Liver (tissue), 10 donors: ENCODE measurements at places on chromosomes 2 and 18. TPM values are rescaled to one million over a fixed set of nuclear protein-coding genes. Genes with fewer than 3 reads are reported as not detected.

GPR35 gene
- 2.4 TPM for total RNA-seq

TFPI gene
- 152 TPM for total RNA-seq

UGT1A4 gene
- not detected for total RNA-seq

NTSR2 gene
- total RNA-seq, result not detected

MYO5B gene
- 5.4 TPM for total RNA-seq

PIEZO2 gene
- 12.3 TPM for total RNA-seq

IL36RN gene
- total RNA-seq, result not detected

SIX3 gene
- not detected for total RNA-seq

CDCA7 gene
- 0.08 TPM for total RNA-seq

DNA sequence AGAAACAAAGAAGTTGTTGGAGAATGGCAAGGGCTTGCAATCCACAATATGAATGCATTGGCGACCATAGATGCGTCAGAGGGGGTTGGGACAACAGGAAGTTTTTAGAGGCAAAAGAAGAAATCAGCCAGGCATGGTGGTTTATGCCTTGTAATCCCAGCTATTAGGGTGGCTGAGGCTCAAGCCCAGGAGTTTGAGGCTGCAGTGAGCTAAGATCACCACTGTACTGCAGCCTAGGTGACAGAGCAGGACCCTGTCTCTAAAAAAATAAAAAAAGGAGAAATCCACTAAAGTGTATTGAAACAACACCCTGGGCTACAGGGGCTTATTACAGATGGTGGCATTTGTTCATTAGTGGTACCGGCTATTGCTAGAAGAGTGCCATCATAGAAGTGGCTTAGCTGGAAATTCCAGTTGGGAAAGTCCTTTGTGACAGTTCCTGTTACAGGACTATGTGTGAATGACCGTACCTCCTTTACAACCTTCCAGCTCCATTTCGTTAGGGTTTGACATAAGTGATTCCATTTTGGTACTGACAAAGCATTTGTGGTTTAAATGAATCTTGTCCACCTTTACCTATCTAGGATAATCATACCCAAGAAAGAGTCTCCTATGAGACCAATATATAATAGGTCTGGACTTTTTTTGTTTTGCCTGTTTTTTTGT lies 10.7 kb upstream of the WDSUB1 start:
- DNase-seq, result no peak
- H3K4me1 ChIP-seq, result no peaks in the 10 kb centered on the region
- no peaks in the 10 kb centered on the region for H3K27me3 ChIP-seq
- H3K36me3 ChIP-seq, result no peaks in the 10 kb centered on the region
- H3K4me3 ChIP-seq, result no peak overlapping the region

DNA sequence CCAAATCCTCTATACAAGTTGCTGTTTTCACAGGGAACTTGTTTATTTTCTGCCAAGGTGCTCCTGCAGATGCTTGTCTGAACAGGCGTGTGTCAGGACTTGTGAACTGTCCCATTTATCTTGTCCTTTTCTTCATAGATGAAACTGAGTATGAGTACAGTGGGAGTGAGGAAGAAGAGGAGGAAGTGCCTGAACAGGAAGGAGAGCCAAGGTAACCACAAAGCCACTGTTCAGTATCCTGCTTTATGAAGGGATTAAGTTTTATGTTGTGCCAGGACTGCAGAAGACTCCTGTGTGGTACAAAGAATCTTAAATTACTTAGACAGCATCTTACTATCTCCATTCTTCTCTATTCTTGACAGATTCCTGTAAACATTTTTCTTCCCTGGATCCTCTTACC lies 145.0 kb downstream of the MAP4K4 start:
- no peak for DNase-seq
- H3K4me1 ChIP-seq, result peaks cover 5% of the 10 kb centered on the region
- H3K27ac ChIP-seq, result peak overlapping the region; percentile 65
- H3K36me3 ChIP-seq, result peaks cover 36% of the 10 kb centered on the region

- H3K27me3 ChIP-seq, result no peaks in the 10 kb centered on the region
- no peaks in the 10 kb centered on the region for H3K36me3 ChIP-seq
- no peak overlapping the region for H3K27ac ChIP-seq
- H3K4me1 ChIP-seq, result no peaks in the 10 kb centered on the region
- H3K4me3 ChIP-seq, result no peak overlapping the region
- DNase-seq, result no peak
Measured at GRCh38 chr2:136375017-136375901, 257.3 kb upstream of the CXCR4 start.

- H3K27me3 ChIP-seq, result no peaks in the 10 kb centered on the region
- no peak overlapping the region for H3K27ac ChIP-seq
- H3K4me3 ChIP-seq, result no peak overlapping the region
Measured at GRCh38 chr2:173446722-173447121, 92.0 kb downstream of the CDCA7 start.

- peaks cover 24% of the 10 kb centered on the region for H3K4me1 ChIP-seq
- DNase-seq, result no peak
- peaks cover 1% of the 10 kb centered on the region for H3K36me3 ChIP-seq
- no peak overlapping the region for H3K4me3 ChIP-seq
Measured at GRCh38 chr2:191010887-191011885, 2.8 kb downstream of the STAT1 start.

GRCh38 chr2:67046591-67046990 lies 350.5 kb upstream of the ETAA1 start:
- no peak for DNase-seq
- no peaks in the 10 kb centered on the region for H3K27me3 ChIP-seq
- H3K27ac ChIP-seq, result no peak overlapping the region
- H3K36me3 ChIP-seq, result no peaks in the 10 kb centered on the region
- no peaks in the 10 kb centered on the region for H3K4me1 ChIP-seq

DNA sequence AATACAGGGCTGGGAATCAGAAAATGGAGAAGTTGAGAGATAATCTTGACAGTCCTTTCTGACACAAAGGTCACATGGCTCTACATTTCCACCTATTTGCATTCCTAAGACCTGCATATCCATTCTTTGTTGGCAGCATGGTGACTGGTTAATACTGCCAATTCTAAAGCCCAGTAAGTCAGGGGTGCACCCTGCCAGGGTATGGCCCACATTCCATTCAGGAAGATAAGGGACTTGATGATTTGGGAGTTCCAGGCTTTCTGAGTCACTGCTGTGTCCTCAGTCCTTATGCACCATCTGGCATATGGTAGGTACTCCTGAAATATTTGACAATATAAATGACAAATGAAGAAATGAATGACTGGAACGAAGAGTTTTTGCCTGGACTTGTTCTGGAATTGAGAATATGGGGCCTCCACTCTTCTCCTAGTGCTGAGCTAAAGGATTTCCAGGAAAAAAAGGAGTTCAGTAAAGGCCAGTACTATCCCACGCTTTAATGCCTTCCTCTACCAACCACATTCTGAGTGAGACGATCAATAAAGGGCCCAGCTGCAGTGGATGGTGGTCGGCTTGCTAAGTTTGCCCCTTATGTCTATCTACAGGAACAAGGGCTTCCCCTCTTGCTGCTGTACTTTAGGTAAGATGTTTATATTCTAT lies 31.7 kb upstream of the EIF2AK3 start:
- no peak overlapping the region for H3K4me3 ChIP-seq
- no peaks in the 10 kb centered on the region for H3K36me3 ChIP-seq
- no peaks in the 10 kb centered on the region for H3K4me1 ChIP-seq
- no peak for DNase-seq

- peak overlapping the region; percentile 97 for H3K27ac ChIP-seq
- peak overlapping the region; percentile 57 for H3K4me3 ChIP-seq
- H3K36me3 ChIP-seq, result no peaks in the 10 kb centered on the region
- H3K27me3 ChIP-seq, result no peaks in the 10 kb centered on the region
- peaks cover 2% of the 10 kb centered on the region for H3K4me1 ChIP-seq
- DNase-seq, result no peak
Measured at GRCh38 chr2:61538920-61539520, 864 bp upstream of the XPO1 start.

DNA sequence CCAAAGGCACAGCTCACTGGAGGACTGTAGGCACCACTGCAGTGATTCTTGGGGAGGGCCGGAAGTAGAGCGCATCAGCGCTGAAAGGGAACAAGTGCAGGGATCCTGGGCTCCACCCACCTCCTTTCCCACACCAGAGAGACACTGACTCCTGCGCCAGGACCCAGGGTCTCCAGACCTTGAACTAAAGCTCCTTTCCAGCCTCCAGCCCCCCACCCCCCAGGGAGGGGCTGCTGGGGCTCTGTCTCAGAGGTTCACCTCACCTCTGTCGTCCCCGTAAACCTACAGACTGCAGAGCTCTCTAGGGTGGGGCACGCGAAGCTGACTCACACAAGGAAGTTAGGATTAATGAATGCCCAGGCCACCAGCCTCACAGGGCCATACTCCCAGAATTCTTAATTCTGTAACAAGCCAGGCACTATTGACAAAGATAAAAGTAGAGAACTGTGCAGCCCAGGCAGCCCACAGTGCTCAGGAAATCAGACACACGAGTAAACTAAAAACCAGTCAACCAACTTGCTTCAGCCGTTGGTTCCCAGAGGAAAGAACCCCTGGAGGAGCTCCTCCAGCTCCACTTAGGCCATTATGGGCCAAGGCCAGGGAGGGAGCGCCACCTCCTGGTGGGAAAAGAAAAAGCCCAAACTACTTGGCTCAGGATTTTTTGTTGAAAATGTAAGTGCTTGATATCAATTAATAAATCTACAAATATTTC lies 45.1 kb upstream of the ACAA2 start:
- no peaks in the 10 kb centered on the region for H3K27me3 ChIP-seq
- no peaks in the 10 kb centered on the region for H3K36me3 ChIP-seq
- peaks cover 21% of the 10 kb centered on the region for H3K4me1 ChIP-seq
- no peak overlapping the region for H3K4me3 ChIP-seq
- H3K27ac ChIP-seq, result peak overlapping the region; percentile 81

- no peak overlapping the region for H3K27ac ChIP-seq
- no peaks in the 10 kb centered on the region for H3K36me3 ChIP-seq
- DNase-seq, result no peak
- H3K4me3 ChIP-seq, result no peak overlapping the region
- H3K27me3 ChIP-seq, result no peaks in the 10 kb centered on the region
Measured at GRCh38 chr2:40540026-40540425, 88.1 kb upstream of the SLC8A1 start.

DNA sequence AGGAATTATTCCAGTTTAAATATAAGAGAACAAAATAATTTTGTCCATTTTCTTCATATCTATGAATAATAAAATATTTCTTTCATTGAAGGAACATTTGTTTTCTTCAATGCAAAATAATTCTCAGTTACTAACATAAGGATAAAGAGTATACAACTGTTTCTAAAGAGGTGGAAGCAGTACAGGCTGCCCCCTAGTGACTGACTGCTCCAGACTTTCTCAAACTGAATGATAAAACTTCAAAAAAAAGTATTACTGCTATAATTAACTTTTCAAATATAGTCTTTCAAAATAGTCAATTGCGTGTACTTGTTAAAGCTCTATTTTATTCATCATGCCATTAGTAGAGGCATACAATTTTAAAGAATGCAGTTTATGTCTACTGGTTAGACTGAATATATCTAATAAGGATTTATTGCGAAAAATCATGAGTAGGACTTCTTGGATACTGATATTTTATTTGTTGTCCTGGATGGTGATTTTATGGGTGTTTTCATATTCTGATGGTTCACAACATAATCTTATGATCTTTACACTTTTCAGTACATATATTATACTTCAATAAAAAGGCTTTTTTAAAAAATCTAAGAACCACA lies 100.1 kb downstream of the WDPCP start:
- DNase-seq, result no peak
- H3K4me3 ChIP-seq, result no peak overlapping the region
- no peak overlapping the region for H3K27ac ChIP-seq
- no peaks in the 10 kb centered on the region for H3K27me3 ChIP-seq

- DNase-seq, result no peak
- H3K4me1 ChIP-seq, result no peaks in the 10 kb centered on the region
- H3K27me3 ChIP-seq, result no peaks in the 10 kb centered on the region
- no peaks in the 10 kb centered on the region for H3K36me3 ChIP-seq
Measured at GRCh38 chr2:203993560-203993959, 57.0 kb downstream of the ICOS start.

DNA sequence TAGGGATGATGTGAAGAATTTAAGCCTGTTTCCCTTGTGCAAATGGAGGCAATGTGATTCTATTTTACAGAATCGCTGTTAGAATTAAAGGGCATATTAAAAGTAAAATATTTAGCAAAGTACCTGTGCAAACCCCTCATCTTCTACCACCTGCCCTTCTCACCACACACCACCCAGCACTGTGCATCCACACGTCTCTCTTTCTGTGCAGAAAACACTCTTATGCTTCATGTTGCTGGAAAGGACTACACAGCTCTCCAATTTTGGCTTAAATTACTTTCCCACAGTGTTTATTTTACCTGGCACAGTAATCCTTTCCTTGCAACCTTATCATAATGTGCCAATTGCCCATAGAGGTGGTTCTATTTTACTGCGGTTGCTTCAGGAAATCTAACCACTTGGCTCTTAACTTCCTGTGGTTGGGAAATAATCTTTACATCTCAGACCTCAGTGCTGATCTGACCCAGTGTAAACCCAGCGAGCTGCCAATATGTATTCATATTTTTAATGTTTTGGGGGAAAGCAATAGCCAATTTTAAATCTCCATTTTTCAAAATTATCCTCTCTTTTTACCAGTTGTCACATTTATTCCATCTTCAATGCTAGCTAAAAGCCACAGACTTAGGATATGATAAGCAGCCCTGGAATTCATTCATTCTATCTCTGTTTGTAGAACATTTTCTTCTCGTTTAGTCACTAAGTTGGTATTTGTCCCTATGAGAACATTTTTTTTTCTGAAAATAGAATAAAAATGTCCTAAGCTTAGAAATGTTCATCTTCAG lies 250.9 kb downstream of the DSEL start:
- no peak overlapping the region for H3K27ac ChIP-seq
- no peak for DNase-seq
- H3K4me3 ChIP-seq, result no peak overlapping the region
- no peaks in the 10 kb centered on the region for H3K4me1 ChIP-seq
- no peaks in the 10 kb centered on the region for H3K36me3 ChIP-seq

DNA sequence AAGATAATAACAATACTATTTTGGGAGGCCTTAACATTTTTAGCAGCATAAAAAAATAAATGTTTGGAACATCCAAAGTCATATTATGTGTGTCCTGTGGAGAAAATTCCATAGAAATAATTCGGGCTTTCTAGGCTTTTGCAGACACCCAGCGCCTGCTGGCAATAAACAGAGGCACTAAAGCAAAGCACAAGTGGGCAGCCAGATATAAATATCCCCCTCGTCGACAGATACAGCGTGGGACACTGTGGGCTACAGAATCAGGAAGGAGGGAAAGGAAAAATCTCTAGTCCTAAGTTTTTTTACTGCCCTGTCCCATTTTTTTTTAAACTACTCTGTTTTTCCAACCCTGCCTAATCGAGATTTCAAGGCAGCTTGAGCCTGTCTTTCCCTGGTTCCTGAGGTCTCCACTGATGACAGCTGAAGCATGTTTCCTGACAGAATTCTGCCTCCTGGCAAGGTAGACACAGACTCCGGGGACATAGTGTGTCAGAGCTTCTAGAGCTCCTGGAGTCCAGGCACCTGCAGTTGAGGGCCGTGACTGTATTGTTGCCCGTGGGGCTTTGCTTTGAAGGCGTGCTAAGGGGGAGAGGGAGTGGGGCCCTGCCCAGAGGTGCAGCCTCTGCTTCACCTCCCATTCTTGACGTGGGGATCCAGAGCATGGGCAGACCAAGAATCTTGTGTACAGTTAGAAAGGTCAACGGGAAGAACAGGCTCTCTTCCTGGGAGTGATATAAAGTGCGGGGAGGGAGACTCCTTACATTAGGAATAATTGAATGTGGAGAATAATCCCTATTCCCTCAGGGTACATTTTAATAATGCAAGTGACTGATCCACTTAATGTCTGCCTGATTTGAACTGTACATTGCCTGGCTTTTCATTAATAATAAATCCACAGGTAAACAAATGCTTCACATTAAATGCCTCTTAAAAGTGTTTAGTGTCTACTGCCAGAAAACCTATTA lies 232.3 kb downstream of the DCC start:
- no peak overlapping the region for H3K27ac ChIP-seq
- no peaks in the 10 kb centered on the region for H3K36me3 ChIP-seq
- H3K4me1 ChIP-seq, result no peaks in the 10 kb centered on the region
- DNase-seq, result no peak
- H3K4me3 ChIP-seq, result no peak overlapping the region
